ENCODE measurements at places on chromosomes 2 and 18.

- no peak for DNase-seq
These were observed 98.0 kb downstream of the ADCYAP1 start for GRCh38 chr18:1002653-1003178.

DNA sequence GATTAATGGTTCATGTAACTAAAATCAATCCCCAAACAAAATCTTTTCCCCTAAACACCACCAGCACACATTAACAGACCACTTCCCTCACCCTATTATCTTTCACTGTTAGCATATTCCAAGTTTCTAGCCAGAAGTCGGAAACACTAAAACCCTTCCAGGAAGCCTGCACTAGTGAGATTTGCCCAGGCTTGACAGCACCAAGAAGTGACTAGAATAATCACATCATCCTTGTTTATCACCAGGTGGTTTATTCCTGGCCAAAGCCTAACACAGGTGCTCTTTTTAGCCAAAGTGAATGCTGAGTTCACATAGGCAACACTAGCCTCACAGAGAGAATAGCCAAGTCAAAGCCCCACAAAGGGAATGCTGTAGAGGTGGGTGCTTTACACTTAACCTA, 221.2 kb upstream of the HNRNPA3 start:
- no peak for DNase-seq

- DNase-seq = no peak
These were observed 196.4 kb upstream of the PXDN start for GRCh38 chr2:1940679-1941078.

GRCh38 chr2:113174376-113174750, 592 bp downstream of the PSD4 start:
- DNase-seq = no peak

DNA sequence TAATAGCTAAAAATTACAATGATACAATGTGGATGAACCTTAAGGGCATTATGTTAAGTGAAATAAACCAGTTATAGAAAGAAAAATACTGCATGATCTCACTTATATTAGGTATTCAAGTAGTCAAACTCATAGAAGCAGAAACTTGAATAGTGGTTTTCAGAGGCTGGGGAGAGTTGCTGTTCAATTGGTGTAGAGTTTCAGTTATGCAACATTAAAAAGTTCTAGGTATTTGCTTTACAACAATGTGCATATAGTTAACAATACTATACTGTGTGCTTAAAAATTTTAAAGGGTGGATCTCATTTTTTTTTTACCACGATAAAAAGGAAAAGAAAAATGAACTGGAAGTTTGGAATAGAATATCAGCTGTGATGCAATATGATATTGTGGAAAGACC, 479.1 kb downstream of the SPAG16 start:
- no peak for DNase-seq

DNA sequence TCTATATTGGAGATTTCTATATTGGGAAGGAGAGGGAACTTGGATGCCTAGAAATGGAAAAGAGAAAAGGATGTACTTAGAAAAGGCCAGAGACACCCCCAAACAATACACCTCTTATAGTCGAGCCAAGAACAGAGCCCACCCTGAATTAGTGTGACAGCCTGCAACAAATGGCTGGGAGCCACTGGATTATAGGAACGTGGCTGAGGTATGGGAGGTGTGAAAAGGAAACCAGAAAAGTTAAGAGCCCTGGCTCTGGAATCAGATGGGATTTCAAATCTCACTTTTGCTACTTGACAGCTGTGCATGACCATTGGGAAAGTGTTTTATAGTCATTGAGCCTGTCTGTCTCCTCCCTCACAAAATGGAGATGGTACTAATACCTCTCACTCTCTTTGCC, 394.0 kb downstream of the ZNF521 start:
- DNase-seq = no peak

DNA sequence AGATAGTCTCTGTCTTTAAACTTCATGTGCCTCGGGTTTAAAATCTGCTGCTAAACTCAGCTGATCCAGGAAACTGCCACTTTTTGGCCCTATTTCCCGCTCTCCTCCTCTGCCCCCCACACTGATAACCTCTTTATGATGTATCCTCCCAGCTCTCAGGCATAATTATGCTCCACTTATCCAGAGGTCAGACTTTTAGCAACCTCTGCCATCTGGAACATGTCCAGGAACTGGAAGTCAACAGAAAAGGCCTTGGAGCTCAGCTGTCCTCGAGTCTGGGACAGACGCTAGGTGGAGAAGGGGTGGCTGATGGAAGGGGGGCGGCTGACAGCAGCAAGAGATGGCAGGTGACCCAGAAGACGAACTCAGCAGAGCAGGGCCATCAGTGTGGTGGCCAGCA, 41.2 kb downstream of the ASAP2 start:
- DNase-seq = no peak

DNA sequence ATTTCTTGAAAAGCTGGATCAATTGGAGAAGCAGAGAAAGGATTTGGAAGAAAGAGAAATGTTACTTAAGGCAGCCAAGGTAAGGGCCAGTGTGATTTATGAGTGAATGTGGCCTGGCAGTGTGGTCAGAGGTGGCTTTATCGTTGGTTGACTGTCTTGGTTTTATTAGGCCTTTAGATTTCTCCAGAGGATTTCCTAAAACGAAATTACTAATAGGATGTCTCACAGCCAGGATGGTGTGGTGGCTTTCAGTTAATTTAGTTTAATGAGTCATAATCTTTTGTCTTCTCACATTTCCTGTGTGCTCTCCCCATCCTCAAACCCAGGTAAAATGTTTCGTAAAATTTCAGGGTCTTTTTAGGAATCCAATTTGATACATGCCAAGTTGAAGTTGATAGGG, 100.8 kb downstream of the TAF4B start:
- DNase-seq = no peak

DNA sequence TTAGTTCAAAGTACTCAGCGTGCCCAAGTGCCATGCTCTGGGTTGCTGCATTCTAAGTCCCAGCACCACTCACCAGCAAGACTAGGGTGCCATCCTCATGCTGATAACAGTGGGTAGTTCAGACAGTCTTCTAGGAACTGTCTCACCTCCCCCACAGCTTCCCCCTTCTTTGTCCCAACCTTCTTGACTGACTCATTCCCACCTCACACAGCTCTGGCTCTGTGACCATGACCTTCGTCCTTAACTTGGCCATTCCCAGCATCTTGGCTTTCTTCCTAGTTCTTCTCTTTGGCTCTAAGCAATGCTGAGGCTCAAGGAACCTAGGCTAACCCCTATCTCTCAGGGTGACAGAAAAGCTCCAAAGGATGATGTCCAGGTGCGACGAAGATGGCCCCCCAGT, 20.0 kb upstream of the CXCR4 start:
- DNase-seq = no peak

DNA sequence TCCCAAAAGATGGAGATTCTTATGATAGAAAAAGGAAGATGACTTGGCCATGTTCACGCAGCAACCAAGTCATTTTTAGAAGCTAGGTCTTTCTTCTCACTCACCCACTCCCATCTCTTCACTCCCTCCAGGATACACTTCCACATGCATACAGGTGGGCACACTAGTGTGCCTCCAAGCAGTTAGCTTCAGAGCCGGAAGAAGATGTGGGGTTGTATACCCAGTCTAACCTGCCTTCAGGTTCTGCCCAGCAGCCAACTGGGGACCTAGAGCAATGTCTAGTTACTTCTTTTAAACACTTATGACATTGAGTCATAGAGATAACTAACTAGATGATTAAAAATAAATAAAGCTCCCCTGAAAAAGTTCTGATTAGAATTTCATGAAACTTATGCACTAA, 21.8 kb upstream of the TANK start:
- DNase-seq = peak; percentile 12

- no peak for DNase-seq
These were observed 346.1 kb downstream of the RND3 start for GRCh38 chr2:150141226-150142001.

GRCh38 chr2:20531633-20532262, 84.9 kb downstream of the RHOB start:
- no peak for DNase-seq

- no peak for DNase-seq
These were observed 20.0 kb downstream of the ST3GAL5 start for GRCh38 chr2:85868822-85869221.

DNA sequence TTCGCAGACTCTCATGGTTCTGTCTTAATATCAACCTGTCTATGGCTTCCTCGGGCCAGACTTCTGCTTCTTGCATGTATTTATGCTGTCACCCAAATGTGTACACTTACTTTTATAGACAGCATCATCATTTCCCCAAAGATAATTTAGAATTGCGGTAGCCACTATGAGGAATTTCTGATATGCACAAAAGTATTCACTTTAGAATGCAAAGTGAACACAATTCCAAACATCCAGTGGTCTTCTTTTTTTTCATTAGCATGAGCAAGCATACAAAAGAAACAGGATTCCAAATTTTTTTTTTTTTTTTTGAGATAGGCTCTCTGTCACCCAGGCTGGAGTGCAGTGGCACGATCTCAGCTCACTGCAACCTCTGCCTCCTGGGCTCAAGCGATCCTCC, 21.0 kb upstream of the MCFD2 start:
- DNase-seq = no peak

- DNase-seq = no peak
These were observed 1.2 kb downstream of the EPB41L3 start for GRCh38 chr18:5542515-5543035.

DNA sequence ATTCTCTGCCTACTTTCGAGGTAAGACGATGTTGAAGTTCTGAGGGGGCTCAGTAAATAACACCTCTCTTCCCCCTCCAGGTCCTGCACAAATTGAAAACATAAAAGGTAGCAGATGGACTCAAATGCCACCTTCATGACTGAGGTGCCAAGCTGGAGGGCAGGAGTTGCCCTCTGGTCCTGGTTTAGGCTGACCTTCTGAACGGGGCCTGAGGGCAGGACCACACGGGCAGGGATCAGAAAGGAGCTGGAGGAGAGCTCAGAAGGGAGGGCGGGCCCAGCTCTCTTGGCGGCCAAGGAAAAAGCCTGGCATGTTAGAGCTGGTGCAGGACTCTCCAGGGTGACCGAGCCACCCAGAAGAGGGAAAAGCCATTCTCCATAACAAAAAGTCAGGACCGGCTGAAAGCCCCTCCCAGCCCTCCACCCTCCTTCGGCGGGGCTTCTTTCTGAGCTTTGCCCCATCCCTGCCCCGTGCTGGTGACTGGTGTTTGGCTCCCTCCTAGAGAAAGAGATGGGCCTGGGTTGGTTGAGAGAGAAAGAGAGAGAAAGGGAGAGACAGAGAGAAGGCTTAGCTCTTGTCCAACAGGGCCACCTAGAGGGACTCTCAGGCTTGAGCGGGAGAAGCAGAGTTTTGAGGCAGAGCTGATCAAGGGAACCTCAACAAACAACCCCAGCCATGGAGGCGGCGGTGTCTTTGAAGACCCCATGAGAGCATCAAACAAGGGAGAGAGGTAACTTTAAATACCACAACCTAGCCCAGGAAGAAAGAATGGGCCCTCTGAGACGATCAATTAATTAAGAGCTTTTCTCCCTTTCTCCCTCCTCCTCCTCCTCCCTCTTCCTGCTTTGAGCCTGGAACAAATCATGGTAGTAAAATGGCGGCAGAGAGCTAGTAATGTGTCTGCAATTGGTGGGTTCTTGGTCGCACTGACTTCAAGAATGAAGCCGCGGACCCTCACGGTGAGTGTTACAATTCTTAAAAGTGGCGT, 50.8 kb downstream of the WIPF1 start:
- no peak for DNase-seq

DNA sequence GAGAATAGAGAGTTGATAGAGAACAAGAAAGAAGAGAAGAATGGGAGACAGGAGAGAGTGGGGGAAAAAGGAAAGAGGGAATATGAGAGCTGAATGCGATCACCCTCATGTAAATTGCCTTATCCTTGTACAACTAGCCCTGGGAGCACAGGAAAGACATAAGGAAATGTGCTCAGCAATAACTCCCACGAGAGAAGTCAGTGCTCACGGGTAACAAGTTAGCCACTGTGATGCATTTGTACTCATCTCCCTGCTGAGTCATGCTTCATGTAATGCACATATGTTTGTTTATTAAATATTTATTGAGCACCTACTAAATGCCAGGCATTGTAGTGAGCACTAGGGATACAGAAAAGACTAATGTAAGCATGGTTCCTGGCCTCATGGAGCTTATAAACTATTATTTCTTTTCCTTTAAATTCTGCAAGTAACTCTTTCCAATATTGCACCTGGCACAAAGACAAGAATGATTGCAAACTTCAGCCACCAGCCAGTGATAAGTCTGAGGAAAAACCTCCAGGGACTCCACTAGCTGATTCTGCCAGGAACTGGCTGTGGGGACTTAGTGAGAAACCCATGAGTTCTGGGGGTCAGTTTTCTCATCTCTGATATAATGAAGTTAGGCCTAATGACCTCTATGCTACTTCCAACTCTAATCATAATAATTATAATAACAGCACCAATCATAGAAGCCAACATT, 124.1 kb downstream of the LNPK start:
- no peak for DNase-seq

GRCh38 chr2:237282568-237283128, 131.3 kb downstream of the COL6A3 start:
- no peak for DNase-seq

DNA sequence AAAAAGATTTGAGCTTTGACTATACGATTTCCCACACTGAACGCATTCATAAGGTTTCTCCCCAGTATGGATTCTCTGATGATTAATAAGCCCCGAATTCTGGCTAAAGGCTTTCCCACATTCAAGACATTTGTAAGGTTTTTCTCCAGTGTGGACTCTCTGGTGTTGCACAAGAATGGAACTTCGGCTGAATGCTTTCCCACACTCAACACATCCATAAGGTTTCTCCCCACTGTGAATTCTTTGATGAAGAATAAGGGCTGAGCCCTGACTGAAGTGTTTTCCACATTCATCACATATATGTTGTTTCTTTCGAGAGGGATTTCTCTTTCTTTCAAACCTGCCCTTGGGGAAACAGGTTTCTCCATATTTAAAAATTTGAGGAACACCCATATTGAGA, 6.9 kb downstream of the ZNF24 start:
- no peak for DNase-seq

GRCh38 chr2:218406949-218407618, 7.4 kb downstream of the CTDSP1 start:
- peak; percentile 67 for DNase-seq

DNA sequence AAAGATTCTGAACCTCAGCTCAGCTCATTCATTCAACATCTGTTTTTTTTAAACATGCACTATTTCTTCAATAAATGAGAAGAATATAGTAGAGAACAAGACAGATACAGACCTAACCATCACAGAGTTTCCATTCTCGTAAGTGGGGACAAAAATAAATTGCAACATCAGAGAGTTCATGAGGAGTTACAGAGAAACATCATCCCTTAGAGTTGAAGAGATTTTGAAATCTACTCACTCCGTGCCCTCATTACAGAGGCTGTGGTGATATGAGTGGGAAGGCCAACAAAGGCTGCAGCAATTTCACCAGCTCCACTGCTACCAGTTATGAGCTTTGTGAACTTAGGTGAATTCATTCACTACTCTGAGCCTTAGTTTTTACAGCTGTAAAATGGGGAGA, 399.3 kb downstream of the BCL11A start:
- no peak for DNase-seq

All from CD4-positive, alpha-beta T cell (primary cell).